ENCODE measurements at places on chromosomes 16 and 17.

GRCh38 chr16:69346683-69347082, 4.9 kb downstream of the TMED6 start:
- no peak for DNase-seq

GRCh38 chr17:65055708-65056638, 567 bp downstream of the GNA13 start:
- DNase-seq, result peak; percentile 67

GRCh38 chr16:24729951-24730815, 732 bp downstream of the TNRC6A start:
- DNase-seq, result peak; percentile 61

DNA sequence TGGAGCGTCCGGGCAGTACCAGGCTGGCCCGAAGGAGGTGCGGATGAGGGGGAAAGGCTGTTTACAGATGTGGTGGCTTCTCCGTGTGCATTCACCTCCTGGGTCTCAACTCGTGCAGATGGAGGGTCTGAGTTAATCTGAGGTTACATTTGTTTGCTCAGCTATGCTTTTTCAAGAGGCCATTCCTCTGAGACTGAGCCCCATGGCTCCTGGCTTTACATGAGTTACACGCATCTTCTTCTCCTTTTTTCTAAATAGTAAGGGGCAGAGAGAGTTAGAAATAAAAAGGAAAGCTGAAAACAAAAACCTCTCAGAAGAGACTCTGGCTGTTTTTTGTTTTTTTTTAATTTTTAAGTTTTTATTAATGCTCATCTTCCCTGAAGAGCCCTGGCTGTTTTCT, 29.0 kb downstream of the IRF8 start:
- no peak for DNase-seq

DNA sequence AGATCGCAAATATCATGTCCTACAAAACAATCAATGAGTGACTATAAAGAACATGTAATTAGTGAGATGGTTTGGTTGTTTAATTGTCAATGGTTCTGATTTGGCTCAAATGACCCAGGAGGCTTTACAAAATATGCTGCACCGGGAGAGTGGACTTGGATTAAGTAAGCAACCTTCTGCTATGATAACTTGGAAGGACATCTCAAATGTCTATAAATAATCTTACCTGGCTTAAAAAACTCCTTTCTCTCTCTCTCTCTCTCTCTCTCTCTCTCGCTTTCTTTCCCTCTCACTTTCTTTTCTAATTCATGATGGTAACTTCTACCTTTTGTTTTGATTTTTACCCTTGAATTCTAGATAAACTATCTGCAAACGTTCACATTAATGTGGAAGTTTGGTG, 14.2 kb downstream of the KCNJ2 start:
- no peak for DNase-seq

GRCh38 chr16:75589306-75589705, 23.1 kb downstream of the GABARAPL2 start:
- peak; percentile 79 for DNase-seq

GRCh38 chr17:7837408-7838088, 3.5 kb downstream of the KDM6B start:
- DNase-seq, result no peak

- DNase-seq, result no peak
These were observed 5.6 kb downstream of the P2RX1 start for GRCh38 chr17:3910420-3911270.

- peak; percentile 89 for DNase-seq
These were observed at the start of gene DOC2B for GRCh38 chr17:181245-182049. DOC2B (minus strand) TSS chr17:181650; CDS start chr17:181479, 171 bp downstream.

- DNase-seq, result no peak
These were observed 8.0 kb upstream of the MYH13 start for GRCh38 chr17:10380631-10381408.

DNA sequence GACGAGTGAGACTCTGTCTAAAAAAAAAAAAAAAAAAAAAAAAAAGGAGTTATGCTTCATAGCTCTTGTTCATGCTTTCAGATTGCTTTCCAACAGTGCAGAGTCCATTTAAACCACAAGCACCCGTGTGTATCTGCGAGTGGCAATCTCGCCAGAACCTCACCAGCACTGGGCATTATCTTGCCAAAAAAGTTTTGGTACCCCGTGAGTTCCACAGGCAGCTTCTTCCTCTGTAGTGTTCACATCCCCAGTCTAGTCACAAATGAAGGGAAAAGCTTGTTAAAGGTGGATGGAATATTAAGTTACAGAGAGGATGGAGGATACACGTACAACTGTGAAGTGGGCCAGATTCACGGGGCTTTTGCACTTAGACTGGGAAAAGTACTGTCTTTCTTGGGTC, 33.5 kb downstream of the WSB1 start:
- no peak for DNase-seq

- DNase-seq, result no peak
These were observed 21.0 kb downstream of the PRCD start for GRCh38 chr17:76560877-76561221.

- no peak for DNase-seq
These were observed 80.8 kb upstream of the CRHR1 start for GRCh38 chr17:45703348-45703747.

DNA sequence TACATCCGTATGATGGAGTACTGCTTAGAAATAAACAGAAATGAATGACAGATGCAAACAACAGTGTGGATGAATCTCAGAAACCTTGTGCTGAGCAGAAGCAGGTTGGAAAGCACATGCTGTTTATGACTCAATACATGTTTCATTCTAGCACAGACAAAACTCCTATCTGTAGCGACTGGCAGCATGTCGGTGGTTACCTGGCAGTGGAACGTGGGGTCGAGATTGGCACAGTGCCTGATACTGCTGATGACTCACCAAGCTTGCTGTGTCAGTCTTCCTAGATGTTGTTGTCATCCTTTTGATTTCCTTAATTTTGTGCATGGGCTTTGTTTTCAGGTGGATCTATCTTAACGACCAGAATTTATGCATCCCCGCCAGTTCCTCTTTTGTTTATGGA, 62.1 kb downstream of the GAN start:
- DNase-seq, result no peak

- DNase-seq, result no peak
These were observed 834 bp upstream of the TXNDC11 start for GRCh38 chr16:11743308-11744074.

All from spinal cord (tissue), 10 donors.